ENCODE measurements at places on chromosomes 3 and 15.

DNA sequence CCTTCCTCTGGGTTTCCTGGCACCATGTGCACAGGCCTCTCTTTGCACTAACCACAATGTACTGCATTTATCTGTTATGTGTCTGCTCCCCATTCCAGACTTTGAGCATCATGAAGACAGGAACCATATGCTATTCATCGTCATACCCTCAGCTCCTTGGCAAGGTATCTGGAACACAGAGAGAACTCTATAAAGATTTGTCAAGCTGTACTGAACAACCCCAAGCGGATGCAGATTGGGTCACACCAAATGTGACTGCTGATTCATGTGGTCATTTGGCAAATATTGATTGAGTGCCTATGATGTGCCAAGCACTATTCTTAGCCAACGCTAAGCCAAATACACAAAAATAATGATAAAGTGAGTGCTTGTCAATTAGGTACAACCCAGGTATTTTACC, 7.5 kb upstream of the MEGF11 start:
- DNase-seq, result no peak

- DNase-seq, result peak; percentile 32
Measured at GRCh38 chr3:43620831-43621655, 768 bp downstream of the ANO10 start.

GRCh38 chr3:140244893-140245292, 309.9 kb downstream of the CLSTN2 start:
- no peak for DNase-seq

DNA sequence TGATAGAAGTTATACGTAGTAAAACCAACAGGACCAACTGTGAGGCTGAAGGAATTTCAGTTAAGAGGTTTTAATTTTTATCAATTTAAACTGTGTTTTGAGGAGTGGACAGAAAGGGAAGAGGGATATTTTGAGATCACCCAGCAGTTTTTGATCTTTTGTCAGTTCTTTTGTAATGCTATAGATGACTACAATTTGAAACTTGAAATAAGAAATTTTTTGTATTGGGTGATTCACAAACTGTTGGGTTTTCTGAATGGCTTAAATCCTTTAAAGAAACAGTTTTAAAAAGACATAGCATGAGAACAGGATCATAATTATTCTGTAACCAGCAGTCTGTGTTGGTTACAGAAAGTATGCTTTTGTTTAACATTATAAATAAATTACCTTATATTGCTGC, 67.4 kb downstream of the TCF12 start:
- DNase-seq, result no peak

DNA sequence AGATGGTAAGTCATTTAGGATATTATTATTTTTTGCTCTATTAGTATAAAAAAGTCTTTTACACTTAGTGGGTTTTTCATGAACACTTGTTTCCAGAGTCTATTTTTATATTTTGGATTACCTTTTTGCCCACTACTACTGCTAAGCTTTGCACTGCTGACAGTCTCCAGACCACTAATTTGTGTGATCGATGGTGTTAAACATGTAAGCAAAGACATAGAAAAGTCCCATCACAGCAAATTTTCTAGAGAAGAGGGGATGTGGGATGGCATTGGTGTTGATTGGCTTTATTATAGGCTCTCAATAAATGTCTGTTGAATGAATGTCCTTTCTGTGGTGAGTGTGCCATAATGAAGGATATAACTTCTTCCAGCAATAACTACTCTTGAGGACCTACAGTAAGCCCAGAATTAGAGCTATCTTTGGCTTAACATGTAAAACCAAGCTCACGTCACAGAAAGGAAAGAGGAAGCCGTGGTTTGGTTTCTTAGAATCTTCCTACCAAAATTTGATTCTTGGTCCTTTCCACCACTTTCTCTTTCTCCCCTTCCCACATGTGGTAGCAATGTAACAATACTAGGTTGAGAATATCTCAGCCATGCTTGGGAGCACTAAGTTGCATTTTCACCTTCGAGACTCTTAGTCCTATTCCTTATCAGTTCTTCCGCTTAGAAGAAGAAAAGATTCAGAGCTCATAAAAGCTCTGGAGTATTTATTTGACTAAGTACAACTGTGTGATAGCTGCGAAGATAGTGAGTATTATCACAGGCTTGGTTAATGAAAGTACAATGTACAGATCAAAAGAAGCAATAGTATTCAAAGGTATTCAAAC, 90.6 kb upstream of the UMPS start:
- no peak for DNase-seq

DNA sequence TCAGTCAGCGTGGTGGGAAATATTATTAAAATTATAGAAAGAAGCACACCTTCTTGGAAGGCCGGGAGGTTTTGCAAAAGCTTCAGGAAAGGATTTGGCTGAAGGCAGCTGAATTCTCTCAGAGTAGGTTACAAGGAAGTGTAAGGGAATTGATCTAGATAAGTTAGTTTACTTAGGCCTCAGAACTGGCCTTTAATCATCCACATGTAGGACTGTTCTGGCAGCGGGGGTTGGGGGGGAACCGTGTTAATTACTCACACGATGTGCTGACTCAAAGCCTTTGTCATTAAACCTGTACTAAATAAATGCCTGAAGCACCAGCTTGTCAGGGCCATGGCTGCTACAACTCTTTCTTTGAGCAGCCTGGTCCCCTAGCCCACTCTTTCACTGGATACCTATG, 12.8 kb downstream of the ASB14 start:
- no peak for DNase-seq

- no peak for DNase-seq
Measured at GRCh38 chr3:99945328-99945995, 127.8 kb downstream of the CMSS1 start.

DNA sequence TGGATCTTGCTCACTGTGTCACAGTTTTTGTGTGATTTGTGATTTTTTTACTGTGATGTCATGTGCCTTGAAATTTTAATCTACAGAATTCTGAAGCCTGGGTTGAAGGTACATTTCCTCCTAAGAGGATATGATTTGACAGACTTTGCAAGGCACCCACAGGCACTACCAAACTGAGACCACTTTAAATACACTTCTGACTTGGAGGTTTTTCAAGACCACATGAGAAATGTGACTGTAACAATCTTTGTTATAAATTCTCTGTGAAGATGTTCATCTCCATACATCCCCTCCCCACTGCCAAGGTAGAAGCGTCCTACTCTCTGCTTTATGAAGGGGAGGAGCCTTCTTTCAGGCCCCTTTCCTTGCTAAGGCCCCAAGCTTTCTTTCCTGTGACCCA, 22.8 kb downstream of the UBXN7 start:
- no peak for DNase-seq

GRCh38 chr3:18618723-18619122, 193.6 kb upstream of the SATB1 start:
- no peak for DNase-seq

DNA sequence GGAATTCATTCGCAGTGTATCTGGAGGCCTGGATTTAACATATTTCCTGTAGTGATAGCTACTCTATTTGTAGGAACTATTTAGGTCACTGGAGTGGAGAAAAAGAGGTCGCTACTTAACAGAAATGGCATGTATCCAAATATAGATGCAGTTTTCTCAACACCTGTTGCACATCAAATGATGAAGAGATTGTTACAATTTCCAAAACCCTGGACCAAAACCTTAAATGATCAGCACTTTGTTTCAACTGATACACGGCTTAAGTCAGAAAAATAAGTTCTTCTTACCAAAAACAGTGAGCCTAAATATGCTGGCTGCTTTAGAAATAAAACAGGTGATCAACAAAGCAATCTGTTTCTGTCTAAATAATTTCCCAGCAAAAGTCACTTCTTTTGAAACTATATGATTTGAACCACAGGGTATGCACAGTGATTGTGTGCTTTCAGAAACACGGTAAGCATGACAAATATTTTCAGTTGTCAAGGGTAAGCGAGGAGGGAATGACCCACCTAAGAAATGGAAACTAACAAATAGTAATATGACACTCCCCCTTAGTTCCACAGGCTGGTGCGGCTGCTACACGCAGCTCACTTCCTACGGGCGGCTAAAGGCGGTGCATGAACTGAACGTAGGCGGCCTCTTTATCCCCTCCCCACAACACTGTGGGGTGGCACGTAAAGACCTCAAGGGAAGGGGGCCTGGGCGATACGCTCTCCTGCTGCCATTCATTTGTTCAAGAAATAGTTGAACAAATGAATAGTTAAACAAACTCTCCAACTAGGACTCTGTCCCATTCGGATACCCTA, 1.1 kb downstream of the EHD4 start:
- peak; percentile 49 for DNase-seq

DNA sequence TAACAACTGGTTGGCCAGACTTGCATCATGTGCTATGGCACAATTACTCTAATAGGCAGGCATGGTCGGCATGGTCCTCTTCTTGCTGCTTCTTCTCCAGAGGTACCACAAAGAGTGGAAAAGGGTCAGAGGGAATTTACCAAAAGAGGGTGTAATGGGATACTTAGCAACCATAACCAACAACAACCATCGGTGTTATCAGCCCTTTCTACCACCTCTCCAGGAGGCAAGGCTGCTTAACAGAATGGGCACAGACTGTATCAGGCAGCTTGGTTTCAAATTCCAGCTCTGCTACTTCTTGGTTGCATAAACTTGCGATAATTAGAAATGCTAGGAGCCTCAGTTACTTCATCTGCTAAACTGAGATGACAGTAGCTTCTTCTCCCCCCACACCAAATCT, 284.6 kb upstream of the CRBN start:
- no peak for DNase-seq

- DNase-seq, result no peak
Measured at GRCh38 chr3:59876533-59877062, 826.8 kb upstream of the CFAP20DC start.

GRCh38 chr15:66284271-66284670, 9.1 kb upstream of the DIS3L start:
- DNase-seq, result no peak

DNA sequence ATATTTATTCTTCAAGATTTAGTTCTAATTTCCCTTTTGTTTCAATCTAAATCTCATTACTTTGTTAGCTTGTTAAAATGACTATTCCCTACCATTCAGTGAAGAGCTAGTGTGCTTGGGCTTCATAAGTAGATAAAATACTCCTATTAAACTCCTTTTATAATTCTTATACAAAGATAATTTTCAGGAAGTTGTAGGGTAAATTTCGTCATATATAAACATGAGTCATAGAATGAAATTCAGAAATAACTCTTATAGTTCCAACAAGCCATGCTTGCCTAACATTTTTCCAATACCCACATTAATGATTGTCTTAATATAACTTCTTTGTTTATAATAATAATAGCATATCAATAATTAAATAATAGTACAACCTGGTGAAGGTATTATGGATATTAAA, 407.3 kb downstream of the NAALADL2 start:
- DNase-seq, result no peak

- no peak for DNase-seq
Measured at GRCh38 chr3:21500834-21501233, 250.2 kb downstream of the ZNF385D start.

GRCh38 chr15:100905850-100906249, 13.3 kb upstream of the LRRK1 start:
- DNase-seq, result no peak

GRCh38 chr3:193897288-193897687, 238.7 kb upstream of the HES1 start:
- no peak for DNase-seq

GRCh38 chr3:126522363-126522788, 1.6 kb upstream of the CHST13 start:
- peak; percentile 40 for DNase-seq

DNA sequence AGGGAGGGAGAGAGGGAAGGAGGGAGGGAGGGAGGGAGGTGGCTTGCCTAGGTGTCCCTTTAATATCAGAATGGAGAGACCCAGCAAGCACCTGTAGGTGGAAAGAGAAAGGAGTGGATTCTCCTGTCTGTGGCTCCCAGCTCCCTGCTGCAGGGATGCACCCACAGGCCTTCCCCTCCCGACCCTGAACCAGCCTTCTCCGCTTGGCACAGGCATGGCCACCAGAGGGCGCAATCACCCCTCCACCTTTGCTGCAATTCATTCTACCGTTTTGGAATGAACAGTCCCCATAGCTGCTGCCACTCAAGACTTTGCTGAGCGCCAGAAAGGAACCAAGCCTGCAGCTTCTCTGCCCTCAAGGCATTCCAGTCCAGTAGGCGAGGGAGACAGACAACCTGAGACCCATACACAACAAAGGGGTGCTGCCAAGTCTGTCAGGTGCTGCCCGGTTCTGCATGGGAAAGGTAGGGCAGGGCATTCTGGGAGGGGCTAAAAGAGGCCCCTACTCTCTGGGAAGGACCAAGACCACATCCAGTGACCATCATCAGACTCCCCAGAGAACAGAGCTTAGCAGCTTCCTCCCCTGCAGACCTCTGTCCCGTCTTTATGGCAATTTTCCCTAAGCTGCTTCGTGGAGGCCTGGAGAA, 4.9 kb downstream of the TLR9 start:
- no peak for DNase-seq

DNA sequence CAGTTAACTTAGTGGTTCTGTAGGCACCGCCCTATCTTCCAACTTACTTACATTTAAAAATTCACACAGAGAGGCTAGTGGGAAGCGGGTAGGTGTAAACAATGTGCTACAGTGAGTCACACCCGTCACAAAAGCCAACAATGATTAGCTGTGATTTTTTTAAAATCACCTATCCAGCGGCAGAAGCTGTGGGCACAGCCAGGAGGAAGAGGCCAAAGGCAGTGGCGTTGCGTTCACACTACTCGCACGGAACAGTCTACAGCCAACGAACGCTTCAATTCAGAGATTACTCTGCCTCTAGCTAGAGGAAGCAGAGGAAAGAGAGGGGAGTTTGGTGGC, 2.5 kb upstream of the NLGN1 start:
- DNase-seq, result no peak

- DNase-seq, result no peak
Measured at GRCh38 chr15:68424754-68425390, 7.1 kb downstream of the ITGA11 start.

GRCh38 chr15:93238641-93239040, 149.6 kb upstream of the RGMA start:
- DNase-seq, result no peak

Data from left kidney (tissue), 8 donors.